ENCODE measurements at places on chromosomes 12 and 14.

DNA sequence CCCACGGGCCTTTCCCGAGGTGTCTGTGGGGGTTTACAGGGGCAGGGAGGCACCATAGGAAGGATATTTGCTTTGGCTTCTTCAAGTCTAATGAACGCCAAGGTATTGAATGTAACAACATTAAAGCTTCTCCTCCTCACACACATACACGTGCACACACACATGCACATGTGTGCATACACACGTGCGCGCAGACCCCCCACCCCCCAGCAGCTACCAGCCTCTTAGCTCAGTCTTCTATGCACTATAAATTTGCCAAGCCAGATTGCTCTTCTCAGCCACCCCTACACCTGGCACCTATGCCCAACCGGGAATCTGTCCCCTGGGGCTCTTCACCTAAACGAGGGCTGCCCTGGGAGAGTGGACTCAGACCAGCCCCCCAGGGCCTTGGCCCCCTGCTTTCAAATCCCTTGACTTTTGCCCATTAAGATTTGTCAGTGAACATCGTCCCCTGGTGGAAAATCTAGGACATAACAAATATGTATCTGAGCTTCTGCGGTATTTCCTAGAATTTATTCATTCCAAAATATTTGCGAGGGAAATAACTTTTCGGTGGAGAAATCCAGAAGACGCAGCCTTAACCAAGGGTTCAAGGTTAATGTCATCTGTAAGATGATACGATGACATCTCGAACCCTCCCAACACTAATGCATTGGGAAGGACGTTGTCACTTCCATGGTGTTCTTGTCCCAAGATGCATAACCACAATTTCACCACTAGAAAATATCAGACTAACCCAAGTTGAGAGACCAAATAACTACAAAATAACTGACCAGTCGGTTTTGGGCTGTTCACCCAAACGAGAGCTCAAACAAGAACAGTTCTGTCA, 330.4 kb downstream of the MED13L start:
- DNase-seq = no peak

- no peak for DNase-seq
Measured at GRCh38 chr12:130429656-130430505, 92.2 kb downstream of the PIWIL1 start.

- DNase-seq = no peak
Measured at GRCh38 chr12:49708851-49709250, 1.6 kb upstream of the FMNL3 start.

DNA sequence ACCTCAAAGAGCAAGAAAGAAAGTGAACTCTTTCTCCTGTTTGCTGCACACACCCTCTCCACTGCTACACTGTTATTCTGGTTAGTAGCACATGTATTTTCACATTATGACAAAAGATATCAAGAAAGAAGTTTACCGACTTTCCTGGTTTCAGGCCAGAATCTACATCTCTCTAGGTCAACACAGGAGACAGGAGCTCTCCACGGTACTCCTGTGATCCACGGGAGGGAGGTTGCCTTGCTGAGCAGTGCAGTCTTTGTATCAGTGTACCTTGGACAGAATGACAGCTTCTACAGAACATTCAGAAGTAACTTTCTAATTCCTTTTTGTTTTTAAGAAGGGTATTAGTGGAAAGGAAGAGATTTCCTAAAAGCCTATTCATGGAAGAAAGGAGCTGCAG, 805.6 kb downstream of the NRXN3 start:
- no peak for DNase-seq

GRCh38 chr14:101721111-101721510, 40.4 kb upstream of the PPP2R5C start:
- DNase-seq = no peak

GRCh38 chr14:34324363-34324795, 137.7 kb downstream of the SPTSSA start:
- DNase-seq = peak; percentile 60

DNA sequence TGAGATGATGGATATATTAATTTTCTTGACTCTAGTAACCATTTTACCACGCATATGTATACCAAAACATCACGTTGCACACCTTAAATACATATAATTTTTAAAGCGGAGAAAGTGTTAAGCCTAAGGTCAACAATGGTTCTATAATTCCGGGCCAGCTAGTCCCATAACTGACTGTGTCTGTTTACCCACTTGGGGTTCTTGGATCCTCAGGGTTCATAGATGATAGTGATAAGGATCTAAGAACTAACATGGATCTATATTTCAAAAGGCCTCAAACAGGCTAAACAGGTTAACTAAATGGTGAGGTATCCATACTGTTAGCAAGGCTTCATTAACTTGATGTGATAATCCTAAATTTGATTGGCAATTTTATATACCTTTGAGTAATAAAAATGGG, 9.8 kb downstream of the SLC38A1 start:
- no peak for DNase-seq

DNA sequence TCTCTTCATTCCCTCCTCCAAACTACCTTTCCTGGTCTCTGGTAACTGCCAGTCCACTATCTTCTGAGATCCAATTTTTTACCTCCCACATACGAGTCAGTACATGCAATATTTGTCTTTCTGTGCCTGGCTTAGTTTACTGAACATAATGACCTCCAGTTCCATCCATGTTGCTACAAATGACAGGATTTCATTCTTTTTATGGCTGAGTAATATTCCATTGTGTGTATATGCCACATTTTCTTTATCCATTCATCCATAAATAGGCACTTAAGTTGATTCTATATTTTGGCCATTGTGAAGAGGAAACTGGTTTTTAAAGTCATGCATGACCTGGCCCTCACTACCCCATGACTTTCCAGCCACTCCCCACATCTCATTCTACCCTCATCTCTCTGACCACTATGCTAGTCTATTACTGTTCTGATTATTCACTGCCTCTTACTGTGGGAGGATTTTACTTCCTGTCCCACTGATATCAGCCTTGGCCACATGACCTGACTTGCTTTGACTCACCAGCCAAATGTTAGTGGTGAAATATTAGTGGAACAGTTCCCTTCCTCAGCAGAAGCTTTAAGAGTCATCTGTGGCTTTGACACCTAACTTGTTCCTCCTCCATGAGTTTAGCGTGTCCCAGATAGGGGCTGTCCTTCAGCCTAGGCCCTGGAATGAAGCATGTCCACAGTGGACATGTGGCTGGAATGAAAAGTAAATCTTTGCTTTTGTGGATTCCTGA, 52.2 kb downstream of the GOLGA5 start:
- no peak for DNase-seq

- DNase-seq = no peak
Measured at GRCh38 chr12:3107071-3107583, 29.9 kb downstream of the TSPAN9 start.

GRCh38 chr14:58467575-58467974, 40.1 kb downstream of the KIAA0586 start:
- no peak for DNase-seq

DNA sequence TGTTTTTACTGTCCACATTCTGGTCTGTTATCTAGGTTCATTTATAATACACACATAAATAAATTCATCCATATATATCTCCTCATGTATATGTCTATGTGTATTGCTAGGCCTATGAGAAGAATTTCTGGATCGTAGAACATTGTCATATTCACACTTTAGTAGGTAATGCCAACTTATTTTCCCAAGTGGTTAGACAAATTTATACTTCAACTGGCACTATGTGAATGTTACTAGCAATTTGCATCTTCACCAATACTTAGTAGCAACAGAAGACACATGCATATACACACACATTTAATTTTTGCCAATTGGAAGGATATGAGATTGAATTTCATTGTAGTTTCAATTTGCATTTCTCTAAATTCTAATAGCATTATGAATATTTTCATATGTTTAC, 365.1 kb downstream of the FSCB start:
- no peak for DNase-seq

GRCh38 chr14:68744613-68745012, 48.3 kb downstream of the ZFP36L1 start:
- DNase-seq = no peak

DNA sequence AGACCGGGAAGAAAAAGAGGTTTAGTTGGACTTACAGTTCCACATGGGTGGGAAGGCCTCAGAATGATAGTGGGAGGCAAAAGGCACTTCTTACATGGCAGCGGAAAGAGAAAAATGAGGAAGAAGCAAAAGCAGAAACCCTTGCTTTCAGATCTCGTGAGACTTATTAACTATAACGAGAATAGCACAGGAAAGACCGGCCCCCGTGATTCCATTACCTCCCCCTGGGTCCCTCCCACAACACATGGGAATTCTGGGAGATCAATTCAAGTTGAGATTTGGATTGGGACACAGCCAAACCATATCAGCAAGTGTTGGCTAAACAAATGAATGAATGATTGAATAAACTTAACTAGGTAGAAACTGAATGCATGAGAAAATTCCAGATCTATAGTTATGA, 85.3 kb upstream of the PARP11 start:
- no peak for DNase-seq

DNA sequence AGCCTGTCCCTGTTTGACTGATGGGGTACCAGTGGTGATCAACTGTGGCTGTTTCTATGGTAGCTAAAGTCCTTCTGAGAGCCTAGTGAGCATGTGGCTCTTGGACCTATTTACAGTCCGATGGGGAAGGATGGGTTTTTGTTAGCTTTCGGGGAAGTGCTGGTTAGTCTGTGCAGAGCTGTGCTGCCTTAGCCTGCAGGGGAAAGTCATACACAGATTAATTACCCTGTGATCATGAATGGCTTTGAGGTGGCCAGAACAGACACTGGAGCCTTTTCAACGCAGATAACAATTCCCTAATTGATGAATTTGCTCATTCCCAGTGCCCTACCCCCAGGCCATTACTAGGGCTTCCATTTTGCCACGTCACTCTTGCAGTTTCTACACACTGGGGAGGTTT, 99.7 kb downstream of the WSCD2 start:
- no peak for DNase-seq

- DNase-seq = no peak
Measured at GRCh38 chr12:51922762-51923505, 15.6 kb downstream of the ACVRL1 start.

- no peak for DNase-seq
Measured at GRCh38 chr12:131449027-131449426, 261.9 kb upstream of the SFSWAP start.

DNA sequence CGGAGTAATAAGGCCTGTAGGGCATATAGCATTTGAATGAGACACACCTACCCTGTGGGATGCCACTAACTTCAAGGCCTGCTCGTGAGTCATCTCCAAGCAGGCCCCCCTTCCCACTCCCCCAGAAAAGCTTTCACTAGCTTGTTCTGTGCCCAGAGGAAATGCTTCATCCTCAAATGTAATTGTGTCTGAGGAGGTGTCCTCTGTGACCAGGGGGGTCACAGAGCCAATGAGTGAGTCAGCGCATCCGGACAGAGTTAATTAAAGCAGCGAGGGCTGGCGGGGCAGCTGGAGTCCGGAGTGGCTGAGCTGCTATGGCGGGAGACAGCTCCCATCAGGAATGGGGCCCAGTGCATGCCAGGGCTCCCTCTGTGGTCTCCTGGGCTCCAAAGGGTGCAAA, 27.0 kb upstream of the ESRRB start:
- DNase-seq = no peak

GRCh38 chr12:102465762-102466560, 14.4 kb downstream of the IGF1 start:
- DNase-seq = no peak

- no peak for DNase-seq
Measured at GRCh38 chr12:94304566-94305061, 155.1 kb downstream of the CEP83 start.

DNA sequence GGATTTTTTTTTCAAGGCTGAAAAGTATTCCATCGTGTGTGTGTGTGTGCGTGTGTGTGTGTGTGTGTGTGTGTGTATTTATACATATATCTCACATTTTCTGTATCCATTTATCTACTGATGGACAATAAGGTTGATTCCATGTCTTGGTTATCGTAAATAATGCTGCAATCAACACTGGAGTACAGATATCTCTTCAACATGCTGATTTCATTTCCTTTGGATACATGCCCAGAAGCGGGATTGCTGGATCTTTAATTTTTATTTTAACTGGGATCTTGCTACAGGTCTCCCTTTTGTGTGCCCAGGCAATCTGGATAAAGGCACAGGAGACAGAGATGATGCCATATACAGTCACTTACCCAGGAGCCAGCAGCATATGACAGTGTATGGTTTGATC, 338.1 kb downstream of the SOX5 start:
- DNase-seq = no peak

- DNase-seq = no peak
Measured at GRCh38 chr14:62125793-62126192, 363.6 kb downstream of the SNAPC1 start.

DNA sequence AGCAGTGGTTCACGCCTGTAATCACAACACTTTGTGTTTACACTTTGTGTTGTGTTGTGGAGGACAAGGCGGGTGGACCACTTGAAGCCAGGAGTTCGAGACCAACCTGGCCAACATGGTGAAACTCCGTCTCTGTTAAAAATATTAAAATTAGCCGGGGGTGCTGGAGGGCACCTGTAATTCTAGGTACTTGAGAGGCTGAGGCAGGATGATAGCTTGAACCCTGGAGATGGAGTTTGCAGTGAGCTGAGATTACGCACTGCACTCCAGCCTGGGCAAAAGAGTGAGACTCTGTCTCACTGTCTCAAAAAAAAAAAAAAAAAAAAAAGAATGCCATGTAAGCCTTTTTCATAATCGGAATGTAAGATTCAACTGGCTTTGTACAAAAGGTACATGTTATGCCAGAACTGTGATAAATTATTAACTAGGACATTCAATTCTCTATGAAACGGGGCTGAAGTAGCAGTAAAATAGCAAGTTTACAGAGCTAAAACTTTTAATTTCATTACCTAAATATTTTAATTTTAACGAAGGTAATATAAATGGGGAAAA, 13.9 kb upstream of the PITPNM2 start:
- no peak for DNase-seq

GRCh38 chr14:99789581-99789980, 3.6 kb upstream of the EML1 start:
- DNase-seq = no peak

DNA sequence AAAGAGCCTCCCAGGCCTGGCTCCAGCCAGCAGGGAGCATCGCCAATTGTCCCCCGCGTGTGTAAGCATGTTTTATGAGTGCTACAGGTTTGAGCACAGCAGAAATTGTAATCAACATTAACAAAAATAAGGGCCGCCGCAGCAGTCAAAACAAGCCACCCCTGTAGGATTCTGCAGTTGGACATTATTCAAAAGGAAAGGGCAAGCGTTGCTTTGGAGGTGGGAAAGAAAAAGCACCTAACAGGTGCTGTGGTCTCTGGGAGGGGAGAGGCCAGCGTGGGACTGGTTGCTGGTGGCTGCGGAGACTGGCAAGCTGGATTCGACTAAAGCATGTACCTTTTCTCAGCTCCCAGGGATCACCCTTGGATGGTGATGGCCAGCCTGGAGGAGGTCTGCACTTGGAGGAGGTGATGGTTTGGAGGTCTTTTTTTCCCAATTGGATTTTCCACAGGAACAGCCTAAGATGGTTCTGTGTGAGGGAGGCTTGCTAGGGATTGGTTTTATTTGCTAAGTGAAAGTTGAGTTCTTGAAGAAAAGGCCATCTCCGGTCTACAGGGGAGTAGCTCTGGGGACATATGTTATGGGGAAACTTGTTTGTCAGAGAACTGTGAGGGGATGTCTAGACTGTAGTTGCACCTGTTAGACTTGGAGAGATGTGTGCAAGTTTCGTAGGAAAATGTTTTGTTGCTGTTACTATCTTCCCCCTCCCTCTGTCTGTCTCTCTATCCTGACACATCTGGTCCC, 2.0 kb downstream of the DYRK2 start:
- DNase-seq = no peak

Measured in NCI-H2107 (cell line).